Retinal pigment epithelial cell (primary cell): ENCODE measurements at places on chromosomes 3 and 15.
A peak's percentile ranks its signal among the peaks of the same experiment; 100 is the strongest.

- no peak for DNase-seq
These were observed 242.1 kb upstream of the TLE3 start for GRCh38 chr15:70339571-70340493.

- DNase-seq = no peak
These were observed 28.5 kb downstream of the TBC1D23 start for GRCh38 chr3:100289339-100289738.

DNA sequence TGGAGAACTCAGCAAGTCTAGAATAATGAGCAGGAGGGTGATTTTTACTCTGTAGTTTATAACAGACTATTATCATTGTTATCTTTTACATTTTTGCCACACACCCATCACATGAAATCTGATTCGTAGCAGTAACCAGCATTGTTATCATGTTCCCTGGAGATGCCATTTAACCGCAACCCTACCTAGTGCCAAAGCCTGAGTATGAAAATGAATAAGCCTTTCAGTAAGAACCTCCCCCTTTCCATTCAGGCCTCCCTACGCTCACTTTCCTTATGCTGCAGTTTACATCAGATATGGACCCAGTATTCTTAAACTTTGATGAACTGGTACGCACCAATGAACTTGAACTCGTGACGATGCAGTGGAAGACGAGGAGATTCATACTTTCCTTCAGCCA, 158.7 kb upstream of the SPRED1 start:
- DNase-seq = no peak

DNA sequence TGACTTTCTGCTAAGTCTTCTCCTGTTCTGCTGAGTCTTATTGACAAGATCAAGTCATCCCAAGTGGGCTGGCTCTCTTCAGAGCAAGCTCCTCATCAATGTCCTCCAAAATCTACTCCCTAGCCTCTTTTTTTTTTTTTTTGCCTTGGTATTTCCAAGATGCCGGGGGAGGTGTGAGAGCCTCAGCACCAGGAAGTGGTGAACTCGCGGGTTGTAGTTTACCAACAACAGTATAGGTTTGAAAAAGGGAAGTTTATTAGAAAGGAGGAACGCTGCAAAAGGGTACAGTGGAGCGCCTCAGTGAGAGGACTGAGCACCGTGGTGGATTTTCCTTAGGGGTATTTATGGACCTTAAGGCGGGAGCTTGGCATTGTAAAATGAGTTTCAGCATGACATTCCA, 94.3 kb upstream of the SGO1 start:
- DNase-seq = no peak

GRCh38 chr15:45670091-45670490, 35.3 kb downstream of the SQOR start:
- DNase-seq = no peak

DNA sequence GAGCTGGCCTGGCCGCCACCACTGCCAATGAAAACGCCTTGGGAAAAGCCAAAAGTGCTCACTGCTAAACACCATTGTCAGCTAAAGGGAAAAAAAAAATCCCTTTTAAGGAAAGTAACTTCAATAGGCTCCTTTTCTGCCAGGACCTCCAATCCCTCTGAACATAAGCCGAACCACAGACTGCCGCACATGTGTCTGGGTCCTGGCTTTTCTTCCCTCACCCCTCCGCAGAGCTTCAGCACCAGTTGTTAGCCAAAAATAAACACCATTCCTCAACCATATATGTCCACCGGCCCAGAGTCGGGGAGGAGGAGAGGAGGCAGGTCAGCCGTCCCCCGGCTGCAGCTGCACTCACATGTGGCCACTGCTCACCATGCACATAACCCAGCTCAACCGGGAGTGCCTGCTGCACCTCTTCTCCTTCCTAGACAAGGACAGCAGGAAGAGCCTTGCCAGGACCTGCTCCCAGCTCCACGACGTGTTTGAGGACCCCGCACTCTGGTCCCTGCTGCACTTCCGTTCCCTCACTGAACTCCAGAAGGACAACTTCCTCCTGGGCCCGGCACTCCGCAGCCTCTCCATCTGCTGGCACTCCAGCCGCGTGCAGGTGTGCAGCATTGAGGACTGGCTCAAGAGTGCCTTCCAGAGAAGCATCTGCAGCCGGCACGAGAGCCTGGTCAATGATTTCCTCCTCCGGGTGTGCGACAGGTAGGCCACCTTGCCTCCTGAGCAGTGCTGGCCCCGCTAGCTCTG, at the start of gene FBXL22:
Gene FBXL22 (plus strand): TSS at position 350 of the 753 bp plus-strand sequence. CDS start 6 bp downstream, at position 356.
- DNase-seq = no peak

- DNase-seq = no peak
These were observed 121.2 kb downstream of the ATG7 start for GRCh38 chr3:11393401-11393800.

DNA sequence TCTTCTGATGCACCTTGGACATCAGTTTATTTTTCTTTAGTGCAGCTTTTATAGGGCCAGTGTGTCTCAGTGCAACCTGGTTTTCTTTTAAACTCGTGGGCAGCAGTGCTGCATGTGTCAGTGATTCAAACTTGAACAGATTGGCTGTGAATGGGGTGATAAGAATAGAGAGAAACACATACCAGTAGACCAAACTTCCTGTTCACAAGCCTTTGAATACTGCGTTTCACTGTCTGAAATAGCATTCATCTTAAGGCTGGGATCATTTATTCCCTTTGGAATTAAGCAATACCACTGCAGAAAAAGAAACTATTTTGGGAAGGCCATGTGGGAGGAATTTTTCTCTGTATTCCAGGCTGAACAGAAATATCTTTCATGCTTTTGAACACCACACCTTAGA, 51.7 kb downstream of the PHLDB2 start:
- DNase-seq = peak; percentile 42

DNA sequence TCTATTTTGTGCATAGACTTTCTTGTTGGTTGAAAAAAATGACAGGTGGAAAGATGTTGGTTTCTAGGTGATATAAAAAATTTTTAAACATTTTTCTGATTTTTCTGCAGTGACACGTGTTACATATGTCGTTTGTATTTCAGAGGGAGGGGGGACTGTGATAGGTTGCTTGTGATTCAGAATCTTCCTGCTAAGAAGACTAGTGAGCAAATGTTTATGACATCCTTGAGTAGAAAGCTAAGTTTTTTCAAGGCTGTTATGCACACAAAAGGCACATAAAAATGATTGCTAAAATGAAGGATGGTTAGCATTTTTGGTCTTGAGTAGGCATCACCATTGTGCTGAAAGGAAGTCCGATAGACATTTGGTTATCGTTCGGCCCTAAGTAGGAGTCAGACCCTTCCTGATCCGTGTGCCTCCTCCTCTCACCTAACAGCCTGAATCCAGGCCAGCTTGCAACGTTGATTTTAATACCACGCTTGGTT, 1.5 kb downstream of the ZNF639 start:
- DNase-seq = no peak

GRCh38 chr3:38150780-38151528, 12.5 kb downstream of the MYD88 start:
- DNase-seq = no peak

DNA sequence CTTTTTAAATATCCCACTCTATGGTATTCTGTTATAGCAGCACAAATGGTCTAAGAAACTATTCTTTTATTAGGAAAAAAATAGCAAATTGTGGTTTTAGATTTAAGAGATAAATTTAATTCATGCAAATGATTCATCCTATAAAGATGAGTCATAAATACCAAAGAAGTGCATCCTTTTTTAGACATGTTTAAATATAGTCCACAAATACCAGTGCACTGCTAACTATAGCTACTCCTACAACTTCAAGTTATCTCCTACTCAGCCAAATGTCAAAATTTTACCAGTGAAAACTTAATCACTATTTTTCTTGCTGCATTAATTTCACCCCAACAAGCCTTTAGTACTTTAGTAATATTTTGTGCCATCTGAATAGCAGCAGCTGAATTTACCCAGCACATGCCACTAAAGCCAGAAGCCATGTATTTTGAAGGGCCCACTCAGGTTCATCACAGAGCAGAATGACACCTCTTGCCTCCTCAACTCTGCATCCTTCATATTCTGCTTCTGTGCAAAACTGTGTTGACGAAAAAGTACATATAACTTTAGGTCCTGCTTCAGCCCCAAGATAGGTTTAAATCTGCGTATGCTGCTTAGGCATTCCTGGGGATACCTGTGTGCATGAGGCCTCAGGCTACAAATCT, 24.9 kb downstream of the CX3CR1 start:
- no peak for DNase-seq

GRCh38 chr3:42216931-42217333, 49.1 kb downstream of the CCK start:
- DNase-seq = no peak

GRCh38 chr3:114058646-114059045, 2.1 kb downstream of the QTRT2 start:
- DNase-seq = no peak

DNA sequence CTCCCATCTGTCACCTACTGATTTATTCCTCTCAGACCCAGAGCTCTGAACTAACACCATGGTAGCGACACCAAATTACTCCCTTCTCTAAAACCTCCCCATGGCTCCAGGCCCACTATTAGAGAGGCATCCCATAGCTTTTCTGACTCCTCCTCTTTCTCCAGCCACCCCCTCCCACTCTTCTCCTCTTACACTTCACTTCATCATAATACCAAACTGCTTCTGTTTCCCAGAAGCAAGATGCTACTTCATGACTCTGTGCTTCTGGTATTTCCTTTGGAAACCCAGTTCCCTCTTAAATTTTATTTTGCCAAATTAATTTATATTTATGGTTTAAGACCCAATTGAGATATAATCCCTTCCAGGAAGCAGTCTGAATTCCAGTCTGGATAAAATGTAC, 465.1 kb upstream of the PDZRN3 start:
- DNase-seq = no peak

DNA sequence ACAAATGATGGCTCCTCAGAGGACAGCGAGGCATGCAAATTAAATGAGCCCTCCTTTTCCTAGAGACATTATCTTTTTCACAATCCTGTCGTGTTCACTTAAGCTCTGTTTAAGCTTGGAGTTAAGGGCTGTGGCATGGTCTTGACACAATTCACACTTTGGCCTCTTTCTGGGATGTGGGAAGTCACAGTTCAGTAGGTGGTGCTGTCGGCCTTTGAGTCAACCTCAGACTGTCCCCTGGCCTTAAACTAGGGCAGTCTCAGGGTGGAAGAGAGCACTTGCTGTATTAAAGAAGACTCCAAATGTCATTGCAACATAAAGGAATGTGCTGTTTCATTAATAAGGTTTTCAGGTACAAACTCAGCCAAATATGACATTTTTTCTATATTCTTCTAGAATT, 351.0 kb downstream of the MCTP2 start:
- DNase-seq = no peak

DNA sequence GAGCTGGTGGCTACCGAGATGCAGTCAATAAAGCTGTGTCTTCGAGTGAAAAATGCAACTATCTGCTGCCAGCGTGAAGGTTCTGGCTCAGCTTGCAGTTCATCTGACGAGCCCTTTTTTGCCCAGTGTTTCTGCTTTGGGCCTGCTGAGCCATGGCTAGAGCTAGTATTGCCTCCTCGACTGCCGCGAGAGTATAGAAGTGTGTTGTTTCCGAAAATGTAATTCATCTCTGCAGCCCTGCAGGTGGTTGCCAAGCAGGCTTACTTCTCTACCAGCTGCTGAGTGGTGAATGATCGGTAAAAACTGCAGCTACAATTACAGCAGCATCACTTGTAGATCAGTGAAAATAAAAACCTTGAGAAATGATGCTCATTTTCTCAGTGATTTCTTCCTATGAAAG, 114.8 kb downstream of the DLG1 start:
- no peak for DNase-seq

GRCh38 chr3:148883163-148883562, 18.1 kb downstream of the CPA3 start:
- no peak for DNase-seq

DNA sequence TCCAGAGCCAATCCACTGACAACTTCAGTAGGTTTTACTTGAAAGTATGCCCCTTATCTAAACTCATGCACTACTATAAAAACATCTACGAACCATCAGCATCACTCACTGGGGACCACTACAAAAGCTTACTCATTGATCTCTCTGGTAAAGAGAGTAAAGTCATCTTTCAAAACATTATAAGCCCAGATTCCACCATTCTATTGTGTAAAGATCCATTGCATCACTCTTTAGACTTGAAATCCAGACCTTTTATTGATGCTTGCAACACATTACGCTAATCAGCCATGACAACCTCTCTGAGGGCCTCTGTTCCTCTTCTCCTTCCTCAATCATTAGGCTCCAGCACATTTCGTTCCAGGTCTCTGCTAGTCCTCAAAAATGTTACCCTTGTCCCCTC, 248.9 kb upstream of the WNT5A start:
- no peak for DNase-seq

DNA sequence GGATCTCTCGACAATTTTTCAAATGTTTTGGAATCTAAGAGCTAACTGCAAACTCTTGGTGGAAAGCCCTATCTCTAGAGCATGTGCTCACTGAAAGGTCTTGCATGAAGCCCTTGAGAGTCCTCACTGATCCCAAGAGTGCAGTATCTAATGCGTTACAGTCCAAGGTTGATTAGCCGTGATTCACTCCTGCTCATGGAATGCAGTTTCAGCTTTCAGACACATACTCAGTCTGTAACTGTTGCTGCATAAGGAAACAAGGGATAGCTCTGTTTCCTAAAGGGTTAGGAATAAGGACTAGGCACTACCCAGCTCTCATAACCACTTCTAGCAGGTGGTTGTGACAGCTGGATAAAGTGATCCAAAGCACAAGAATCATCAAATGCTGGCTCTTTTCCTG, 687.4 kb upstream of the CFAP20DC start:
- DNase-seq = no peak
